GM12865 (cell line): ENCODE measurements at places on chromosomes 12 and 14.

DNA sequence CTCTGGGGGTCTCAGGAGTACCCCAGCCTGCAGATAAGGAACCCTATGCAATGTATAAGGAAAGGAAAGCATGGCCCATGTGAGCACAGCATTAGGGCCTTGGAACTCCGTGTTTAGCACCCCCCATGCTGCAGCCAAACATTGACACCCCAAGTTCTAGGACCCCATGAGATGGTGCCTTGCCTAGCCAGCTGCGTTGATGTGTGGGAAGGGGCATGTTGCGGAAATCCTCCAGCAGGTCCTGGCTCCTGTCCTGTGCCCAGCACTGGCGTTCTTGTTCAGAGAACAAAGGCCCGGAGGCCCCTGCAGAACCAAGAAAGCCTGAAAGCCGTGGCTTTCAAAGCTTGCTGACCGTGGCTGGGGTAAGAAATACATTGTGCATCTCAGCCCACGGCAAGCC lies 99.4 kb upstream of the DIO3 start:
- no peak for DNase-seq

DNA sequence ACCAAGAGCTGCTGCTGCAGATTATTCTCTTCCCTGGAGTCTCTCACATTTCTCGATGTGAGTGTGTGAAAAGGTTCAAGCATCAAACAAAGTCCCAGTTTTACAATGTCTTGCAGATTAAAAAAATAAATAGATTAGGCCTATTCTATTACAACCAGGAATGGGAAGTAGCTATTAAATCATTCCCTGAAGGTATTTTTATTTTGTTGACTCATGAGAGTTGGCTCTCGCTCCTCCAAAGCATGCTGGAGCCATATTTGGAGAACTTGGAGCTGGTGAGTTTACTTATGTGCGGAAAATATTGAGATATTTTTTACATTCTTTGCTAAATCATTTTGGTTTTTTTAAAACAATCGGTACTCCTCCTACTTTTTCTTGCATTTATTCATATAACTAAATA lies 572.3 kb downstream of the ETNK1 start:
- DNase-seq = no peak

DNA sequence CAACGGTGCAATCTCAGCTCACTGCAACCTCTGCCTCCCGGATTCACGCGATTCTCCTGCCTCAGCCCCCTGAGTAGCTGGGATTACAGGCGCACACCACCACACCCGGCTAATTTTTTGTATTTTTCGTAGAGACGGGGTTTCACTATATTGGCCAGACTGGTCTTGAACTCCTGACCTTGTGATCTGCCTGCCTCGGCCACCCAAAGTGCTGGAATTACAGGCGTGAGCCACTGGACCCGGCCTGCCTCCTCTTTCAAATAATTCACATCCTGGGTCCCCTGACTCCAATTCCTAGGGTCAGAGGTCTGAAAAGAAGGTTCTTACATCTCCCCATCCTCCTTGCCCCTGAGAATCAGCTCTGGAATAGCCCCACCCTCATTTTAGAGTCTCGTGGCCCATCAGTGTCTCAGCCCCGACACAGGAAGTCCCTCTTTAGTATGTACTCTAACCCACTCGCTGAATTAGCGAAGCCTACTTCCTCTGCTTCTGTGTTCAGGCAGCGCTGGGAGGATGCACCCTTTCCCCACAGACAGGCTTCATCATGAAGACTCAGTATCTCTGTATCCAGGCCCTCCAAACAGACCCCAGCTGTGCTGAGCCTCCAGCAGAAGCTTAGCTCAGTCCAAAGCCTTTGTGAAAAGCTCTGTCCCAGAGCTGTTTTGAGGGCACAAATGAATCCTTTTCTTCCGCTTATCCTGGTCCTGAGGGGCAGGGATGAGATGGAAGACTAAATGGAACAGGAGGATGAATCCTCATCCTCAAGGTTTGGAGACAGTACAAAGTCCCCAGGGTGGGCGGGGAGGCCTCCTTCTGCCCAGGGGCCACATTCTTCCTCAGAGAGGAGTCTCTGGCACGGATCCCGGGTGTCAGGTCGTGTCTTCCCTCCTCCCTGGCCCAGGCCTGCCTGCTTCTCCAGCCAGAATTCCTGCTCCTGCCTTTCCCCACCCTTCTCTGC lies 3.5 kb downstream of the LPAR5 start:
- DNase-seq = peak; percentile 92

GRCh38 chr12:3645091-3645490 lies 107.8 kb downstream of the CRACR2A start:
- no peak for DNase-seq

DNA sequence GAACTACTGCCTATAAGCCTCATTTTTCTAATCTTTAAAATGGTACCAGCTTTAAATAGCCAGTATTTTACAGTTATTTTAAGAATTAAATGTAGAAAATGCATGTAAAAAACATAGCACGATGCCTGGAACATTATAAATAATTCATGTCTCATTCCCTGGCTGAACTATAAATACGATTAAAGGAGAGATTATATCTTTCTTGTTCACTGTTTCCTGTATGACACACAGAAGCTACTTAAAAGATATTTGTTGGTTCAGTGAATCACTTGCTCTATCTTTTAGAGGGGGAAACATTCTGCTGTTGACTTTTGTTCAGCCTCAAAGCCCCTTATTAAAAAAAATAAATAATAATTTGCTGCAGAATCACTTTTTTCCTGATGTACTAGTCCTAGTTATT lies 406.9 kb downstream of the LRFN5 start:
- DNase-seq = no peak
